ENCODE measurements at places on chromosomes 6 and 20.

DNA sequence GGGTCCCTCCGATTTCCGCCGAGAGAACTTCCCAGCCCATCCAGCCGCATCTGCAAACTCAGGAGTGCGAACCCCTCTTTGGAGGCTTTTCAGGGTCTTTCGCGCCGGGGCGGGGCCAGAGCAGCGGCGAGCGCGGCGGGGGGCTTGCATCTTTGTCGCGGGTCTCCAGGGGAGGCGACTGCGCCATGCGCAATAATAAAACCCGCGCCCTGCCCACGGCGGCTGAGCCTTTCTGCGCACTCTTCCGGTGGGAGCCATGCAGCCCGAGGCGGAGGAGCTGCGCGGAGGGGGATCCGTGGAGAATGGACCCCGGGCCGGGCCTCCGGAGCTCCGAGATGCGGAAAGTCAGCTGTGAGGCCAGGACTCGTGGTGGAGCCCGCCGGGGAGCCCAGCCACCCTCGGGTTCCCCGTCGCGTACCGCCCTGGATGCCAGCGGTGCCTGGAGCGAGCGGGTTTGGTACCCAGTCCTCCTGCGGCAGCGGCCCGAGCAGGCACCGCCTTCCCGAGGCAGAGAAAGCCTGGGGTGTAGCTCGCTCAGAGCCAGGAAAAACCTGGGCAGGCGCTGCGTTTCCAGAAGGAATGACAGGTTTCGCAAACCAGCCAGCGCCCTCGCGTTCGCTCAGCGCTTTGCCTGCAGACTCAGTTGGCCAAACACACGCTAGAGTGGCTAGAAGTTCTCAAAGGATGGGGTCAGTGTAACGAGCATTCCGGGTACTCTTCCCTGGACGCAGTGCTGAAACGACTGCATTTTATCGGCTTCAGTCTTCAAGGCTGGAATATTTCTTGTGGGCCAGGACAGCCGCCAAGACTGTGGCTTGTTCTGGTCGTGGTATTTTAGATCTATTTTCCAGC, 1.2 kb downstream of the AKAP12 start:
- no peak for DNase-seq

- DNase-seq = no peak
Measured at GRCh38 chr20:32411955-32412706, 54.0 kb downstream of the ASXL1 start.

- no peak for DNase-seq
Measured at GRCh38 chr6:165872311-165872710, 209.3 kb upstream of the PDE10A start.

DNA sequence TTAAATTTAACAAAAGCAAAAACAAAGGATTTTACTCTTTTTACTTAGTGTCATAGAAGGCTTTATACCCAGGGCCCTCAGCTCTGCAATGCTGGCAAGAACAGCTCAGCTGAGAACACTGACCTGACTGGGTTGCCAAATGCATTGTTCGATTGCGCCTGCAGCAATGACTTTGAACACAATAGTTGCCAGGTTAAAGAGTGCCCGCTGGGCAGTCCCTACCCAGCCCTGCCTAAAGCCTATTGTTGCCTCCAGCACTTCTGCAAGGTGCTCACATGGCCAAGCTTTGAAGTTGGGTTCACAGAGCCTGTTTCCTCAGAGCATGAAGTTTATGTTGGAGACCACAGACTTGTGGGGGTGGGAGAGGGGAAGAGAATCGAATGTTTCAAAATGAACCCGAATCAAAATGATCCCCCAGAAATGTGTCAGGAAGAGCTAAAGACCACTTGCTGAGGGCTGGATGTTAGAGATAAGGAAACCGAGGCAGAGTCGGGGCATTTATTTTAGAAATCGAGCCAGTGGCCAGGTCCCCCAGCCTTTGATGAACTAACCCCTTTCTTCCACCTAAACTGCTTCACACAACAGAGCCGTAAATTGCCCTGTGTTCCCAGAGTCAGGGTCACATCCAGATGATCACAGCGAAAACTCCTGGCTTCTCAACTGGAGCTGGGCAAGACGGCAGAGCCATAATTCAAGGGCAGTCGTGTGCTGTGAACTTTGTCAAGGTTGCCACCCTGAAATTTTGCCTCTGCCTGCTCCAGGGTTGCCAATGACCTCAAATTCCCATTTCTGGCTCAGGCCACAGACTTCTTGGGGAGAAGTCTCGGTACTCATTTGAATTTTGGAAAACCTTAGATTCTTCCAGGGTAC, 55.0 kb downstream of the FOXA2 start:
- no peak for DNase-seq

DNA sequence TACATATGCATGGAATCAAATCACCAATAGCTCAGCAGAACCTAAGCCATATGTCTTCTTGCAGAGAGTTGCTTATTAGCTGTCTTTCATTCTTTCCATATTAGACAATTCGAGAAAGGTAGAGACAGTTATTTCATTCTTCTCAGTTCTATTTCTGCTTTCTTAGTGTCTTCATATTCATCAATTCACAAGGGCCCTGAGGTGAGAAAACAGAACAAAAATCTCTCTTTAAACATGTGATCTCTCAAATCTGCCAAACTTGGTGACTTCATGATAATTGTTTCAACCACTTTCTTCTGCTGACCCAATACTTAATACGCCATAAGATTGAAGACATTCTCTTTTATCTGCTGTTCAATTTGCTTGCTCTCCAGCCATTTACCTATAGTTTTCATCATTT, 229.7 kb upstream of the MARCKS start:
- no peak for DNase-seq

DNA sequence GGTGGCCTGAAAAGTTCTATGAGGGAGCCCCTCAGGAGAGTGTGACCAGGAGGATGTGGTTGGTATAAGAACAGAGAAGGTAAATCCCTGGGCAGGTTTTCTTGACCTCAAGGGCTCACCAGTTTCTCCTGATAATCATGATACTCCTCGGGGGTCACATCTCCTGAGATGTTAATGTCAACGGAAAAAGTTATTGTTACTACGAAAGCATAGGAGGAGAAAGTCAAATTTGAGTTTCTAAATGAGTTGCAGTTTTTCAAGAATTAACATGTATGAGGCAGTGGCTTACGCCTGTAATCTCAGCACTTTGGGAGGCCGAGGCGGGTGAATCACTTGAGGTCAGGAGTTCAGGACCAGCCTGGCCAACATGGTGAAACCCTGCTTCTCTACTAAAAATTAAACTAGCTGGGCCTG, 23.4 kb downstream of the MGME1 start:
- no peak for DNase-seq

DNA sequence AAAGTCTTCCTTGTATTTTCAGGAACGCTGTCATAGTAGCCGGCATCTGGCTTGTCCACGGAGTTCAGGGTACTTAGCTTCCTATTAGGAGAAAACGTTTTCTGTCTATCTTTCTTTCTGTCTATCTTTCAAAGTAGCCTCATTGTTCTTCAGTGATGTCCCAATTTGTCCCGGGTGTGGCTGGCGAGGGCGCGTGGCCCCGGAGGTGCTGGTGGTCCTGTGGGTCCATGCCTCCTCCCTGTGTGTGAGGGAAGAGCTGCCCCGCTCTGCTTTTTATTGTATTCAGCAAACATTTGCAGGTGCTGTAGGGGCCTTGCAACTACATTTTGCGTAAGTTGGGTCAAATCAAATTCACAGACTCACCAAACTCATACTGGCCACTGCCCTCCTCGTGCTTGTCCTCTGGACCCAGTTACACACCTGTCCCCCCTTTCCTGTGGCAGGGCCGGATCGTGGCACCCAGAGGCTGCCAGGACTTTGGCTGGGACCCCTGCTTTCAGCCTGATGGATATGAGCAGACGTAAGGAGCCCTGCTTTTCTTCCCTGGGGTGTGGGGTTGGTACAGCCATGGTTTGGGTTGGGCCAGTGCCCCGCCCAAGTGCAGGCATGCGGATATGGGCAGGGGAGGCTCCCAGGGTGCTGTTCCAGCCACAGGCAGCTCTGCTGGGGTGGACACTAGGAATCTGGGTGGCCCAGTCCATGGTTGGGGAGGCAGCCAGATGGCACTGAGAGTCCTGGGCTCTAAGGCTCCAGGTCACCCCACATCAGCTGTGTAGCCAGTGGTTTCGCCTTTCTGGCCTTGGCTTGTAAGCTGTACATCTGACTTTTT, 12.3 kb downstream of the ITPA start:
- no peak for DNase-seq

GRCh38 chr20:32380745-32381144, 22.6 kb downstream of the ASXL1 start:
- no peak for DNase-seq

DNA sequence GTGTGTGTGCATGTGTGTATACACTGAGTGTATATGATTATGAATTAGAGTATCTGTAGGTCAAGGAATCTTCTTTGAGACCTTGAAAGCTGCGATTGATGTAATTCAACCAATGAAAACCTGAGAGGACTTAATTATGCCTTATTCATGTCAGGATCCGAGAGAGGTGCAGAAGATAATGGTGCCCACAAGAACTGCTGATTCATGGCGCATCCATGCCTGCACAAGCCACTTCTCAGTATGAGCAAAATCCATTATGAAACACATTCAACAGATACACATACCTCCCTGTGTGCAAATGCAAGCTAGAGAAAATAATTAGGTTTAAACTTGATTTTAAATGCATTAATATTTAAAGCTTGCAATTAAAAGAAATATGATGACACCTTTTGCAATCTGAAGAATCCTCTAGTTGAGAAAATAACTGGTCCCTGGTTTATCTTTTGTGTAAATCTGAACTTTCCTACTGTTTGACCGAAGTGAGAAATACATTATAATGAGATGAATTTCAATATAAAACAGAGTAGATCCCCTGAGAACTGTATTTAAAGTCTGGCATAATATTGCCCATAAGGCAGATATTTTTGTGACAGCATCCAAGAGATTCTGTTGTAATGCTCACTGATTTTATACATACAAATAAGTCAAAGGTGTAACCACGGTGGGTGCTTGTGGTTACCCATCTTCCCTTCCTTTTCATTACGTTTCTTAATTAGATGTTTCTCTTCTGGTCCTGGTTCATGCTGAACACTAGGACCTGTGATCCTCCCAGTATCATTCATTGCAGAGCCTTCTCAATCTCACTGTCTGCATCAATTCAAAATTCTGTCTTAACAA, 45.6 kb downstream of the LY86 start:
- DNase-seq = no peak

- no peak for DNase-seq
Measured at GRCh38 chr6:113944701-113945100, 26.2 kb downstream of the HDAC2 start.

Measured in spleen (tissue), 13 donors.